Mucosa of gallbladder (tissue), 1 donor: ENCODE measurements at places on chromosomes 12 and 14.

DNA sequence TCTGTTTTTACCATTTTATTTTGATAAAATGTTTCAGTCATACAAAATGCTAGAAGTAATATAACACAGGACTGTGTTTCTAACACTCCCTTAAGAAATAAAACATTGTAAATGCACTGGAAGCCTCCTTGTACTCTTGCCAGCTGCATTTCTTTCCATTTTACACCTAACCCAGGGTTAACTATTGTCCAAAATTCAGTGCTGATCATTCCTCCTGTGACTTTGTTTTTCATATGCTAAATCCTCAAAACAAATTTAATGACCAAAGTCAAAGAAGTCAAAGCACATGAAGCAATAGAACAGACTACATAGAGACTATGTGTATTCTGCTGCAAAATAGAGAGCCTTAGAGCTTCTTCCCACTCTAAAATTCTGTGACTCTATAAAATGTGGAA is 420.3 kb upstream of the PRICKLE1 start:
- no peak for DNase-seq

- DNase-seq = no peak
Observed at GRCh38 chr12:109625131-109625559, 51.6 kb downstream of the MVK start.

- no peak for DNase-seq
Observed at GRCh38 chr14:91890291-91890749, 23.0 kb upstream of the TC2N start.

DNA sequence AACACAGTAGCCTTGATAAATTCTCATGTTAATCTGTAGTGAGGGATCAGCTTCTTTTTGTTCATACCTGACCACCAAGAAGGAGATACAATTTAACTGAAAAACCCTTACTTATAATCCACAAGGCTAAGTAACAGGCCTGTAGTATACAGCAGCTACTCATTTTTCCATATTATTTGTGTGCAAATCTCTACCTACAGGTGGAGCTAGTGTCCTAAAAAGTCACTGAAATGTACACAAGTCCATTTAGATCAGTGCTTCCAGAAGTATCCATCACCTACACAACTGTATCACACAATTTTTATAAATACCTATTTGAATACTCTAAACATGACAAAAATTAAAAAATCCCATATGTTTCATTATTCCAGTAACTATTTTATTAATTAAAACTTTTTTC is 173.2 kb downstream of the SLC35F4 start:
- no peak for DNase-seq

- no peak for DNase-seq
Observed at GRCh38 chr12:84222841-84223240, 689.8 kb downstream of the SLC6A15 start.

- DNase-seq = peak; percentile 15
Observed at GRCh38 chr14:62162998-62163589, 400.9 kb downstream of the SNAPC1 start.

DNA sequence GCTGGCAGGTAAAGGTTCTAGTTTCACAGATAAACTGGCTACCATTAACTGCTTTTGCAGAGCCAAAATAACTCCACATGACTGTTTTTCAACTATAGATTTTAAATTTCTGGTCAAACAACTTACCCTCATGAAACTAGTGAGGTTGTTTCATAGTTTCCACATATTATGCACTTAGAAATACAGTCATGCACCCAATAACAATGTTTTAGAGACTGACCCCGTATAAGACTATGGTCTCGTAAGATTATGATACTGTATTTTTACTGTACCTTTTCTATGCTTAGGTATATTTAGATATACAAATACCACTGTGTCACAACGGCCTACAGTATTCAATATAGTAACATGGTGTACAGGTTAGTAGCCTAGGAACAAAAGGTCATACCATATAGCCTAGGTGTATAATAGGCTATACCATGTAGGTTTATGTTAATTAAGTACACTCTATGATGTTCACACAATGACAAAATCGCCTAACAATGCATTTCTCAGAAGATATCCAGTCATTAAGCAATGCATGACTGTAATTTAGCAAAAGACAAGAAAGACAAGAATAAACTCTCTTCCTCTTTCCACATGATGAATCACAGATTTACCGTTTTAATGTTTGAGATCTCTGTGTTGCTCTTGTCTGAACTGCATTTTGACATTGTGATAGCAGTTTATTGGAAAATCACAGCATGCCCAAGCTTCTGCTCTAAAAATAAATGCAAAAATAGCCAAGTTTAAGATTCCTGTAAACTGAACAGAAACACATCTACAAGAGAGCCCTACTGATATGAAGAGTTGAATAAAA is 17.1 kb downstream of the DICER1 start:
- no peak for DNase-seq

DNA sequence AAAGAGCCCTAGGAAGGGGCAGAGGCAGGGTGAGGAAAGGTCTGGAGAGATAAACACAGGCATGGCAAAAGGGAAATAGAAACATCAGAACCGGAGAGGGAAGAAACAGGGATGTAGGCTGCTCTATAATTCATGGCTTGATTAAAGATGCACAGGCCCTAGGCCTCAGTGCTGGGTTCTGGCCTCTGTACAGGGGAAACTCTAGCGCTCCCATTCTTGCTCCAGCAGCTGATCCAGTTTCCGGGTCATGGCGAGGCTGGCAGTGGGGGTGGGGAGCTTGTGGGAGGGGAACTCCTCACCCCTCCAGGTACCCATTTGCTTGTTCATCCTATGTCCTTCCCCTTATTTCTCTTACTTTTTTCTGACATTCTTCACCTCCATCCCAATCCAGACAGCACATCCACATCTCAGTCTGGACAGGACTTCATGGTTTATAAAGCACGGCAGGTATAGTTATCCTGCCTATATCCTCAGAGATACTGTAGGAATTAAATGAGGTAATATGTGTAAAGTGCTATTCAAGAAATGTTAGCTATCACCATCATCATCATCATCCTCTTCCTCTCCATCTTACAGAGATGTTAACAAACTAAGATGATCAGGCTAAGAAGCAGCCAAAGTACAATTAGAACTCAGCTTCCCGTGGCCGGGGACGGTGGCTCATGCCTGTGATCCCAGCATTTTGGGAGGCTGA is 8.0 kb upstream of the GPR84 start:
- no peak for DNase-seq

DNA sequence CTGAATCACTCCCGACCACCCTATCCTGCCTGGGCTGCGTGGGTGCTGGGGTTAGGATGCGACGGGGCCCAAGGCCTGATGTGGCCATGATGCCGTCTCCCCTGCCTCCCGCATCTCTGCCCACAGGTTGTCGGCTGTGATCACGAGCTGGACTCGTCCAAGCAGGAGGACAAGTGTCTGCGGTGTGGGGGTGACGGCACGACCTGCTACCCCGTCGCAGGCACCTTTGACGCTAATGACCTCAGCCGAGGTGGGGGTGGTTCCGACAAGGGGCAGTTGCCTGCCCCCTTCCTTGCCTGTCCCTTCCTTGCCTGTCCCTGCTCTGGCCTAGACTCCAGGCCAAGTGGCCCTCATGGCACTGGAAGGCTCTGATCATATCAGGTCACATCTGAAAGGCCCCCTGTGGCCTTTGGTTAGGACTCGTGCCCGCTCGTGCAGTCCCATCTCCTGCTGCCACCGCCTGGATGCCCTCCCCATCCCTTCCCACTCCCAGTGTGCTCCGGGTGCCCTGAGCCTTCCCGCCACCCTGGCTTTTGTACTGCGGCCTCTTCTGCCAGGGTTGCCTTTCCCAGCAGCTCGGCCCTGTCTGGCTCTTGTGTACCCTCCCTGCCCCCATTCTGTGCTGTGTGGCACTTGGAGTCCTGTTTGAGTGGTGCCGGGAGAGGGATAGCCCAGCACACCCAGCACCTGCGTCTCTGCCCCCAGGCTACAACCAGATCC is 13.6 kb downstream of the PAPLN start:
- no peak for DNase-seq
